GM23338 (cell line): ENCODE measurements at places on chromosomes 7 and 10.

DNA sequence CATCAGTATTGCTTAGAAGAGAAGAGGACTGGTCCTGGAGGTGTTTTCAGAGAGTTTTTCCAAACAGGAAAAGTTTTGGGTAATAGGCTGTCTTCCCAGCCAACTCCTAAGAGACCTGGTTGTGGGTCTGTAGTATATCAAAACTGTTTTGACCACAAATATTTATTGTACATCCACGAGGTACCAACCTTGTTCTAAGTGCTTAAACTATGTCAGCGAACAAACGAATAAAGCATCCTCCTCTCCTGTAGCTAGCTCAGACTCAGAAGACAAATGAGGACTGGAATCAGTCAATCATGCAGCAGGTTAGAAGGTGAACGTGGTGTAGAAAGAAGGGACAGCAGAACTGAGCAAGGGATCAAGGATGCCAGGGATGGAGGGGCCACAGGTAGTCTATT lies 61.6 kb upstream of the MKI67 start:
- no peak for DNase-seq

DNA sequence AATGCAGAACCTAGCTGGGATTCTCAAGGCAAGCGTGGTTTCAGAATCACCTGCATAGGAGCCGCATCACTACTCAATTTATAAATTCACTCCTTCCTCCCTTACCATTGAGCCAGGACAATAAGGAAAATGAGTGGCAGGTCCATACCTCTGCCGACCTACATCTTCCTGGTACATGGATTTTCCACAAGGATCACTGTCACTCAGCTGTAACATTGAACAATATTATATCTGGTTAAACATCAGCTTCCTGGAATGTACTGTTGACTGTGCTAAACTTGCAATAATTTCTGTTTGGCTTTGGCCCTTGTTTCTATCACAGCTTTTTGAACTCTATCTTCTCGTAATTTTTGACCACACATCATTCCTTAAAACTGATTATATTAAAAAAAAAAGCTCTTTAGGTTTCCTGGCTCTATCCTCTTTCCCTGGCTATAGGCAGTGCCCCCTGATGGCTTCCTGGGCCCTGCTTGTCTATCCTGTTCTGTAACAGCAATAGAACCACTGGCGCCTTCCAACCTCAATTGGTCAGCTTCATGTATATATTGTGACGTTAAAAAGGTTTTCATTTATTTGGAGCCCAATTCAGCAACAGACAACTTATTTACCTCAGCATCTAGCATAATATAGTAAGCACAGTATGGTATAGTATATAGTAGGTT lies 59.2 kb downstream of the RNLS start:
- no peak for DNase-seq

GRCh38 chr7:128425850-128426249 lies 16.1 kb upstream of the IMPDH1 start:
- peak; percentile 79 for DNase-seq

DNA sequence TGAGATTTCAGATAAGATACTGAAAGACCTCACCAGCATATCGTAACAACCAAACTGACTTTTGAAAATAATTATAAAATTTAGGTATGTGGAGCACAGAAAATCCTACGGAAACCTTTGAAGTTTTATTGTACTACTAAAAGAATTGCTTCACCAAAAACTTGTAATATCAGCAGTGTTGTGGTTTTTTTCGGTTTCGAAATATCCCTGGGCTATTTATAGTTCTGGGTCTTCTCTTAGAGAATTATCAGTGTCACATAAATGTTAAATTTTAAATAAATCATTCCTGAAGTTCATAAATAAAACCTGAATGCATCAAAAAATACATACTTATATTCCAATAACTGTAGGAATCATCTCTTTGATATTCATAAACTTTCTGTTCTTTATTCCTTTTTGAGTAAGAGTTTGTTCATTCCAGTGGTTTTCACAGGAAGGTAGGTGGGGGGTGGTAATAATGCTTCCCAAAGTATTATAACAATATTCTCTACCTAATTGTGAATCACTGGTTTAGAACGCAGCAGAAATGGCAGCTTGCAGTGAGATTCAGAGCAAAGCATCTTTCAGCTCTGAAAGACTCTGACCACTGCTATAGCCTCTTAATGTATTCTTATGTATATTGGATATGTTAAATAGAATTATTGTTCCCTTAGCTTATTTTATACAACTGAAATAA lies 60.2 kb downstream of the ZNF277 start:
- no peak for DNase-seq

GRCh38 chr10:124158592-124158991 lies 65.2 kb upstream of the CHST15 start:
- DNase-seq = no peak

DNA sequence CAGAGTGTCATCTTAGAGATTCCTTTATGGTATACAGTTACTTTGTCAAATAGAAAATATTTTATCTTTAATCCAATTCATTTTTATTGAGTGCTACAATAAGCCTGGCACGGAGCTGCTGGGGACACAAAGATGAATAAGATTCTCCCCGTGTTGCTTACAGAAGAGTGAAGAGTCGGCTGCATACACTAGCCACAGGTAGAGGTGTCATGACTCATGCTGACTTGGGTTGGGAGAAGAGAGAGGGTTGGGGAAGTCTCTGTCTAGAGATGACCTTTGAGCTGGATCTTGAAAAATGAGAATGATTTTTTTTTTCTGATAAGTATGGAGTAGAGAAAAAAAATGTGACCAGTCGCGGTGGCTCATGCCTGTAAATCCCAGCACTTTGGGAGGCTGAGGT lies 289.9 kb upstream of the CELF2 start:
- DNase-seq = no peak

- DNase-seq = peak; percentile 37
Measured at GRCh38 chr10:15344876-15345285, 26.2 kb downstream of the FAM171A1 start.

DNA sequence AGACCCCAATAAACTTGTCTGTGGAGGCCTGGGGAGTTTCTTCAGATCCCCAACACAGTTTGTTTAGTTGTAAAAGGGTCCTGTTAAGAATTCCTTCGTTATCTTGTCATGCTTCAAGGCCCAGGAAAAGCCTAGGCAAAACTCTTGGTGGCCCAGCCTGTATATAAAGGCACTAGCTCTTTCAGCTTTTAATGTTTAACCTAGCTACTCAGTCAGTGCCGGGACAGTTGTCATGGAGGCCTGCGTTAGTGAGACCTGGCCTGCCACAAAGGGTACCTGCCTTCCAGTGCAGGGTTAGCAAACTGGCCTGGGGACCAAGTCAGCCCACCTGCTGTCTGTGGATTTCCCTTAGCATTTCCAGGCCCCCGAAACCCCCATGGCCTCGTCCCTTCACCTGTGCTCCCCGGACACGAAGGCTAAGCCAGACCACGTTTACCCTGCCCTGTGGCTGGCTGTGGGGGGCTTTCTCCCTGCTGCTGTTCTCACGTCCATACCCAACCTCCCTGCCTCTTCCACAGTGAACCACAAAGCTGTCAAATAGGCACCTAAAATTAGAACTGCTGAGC lies 96.9 kb upstream of the PPP2R2D start:
- no peak for DNase-seq

- no peak for DNase-seq
Measured at GRCh38 chr10:3263747-3264146, 91.2 kb upstream of the PITRM1 start.

- peak; percentile 56 for DNase-seq
Measured at GRCh38 chr7:149811221-149811620, 27.0 kb upstream of the ZNF862 start.

GRCh38 chr10:110392121-110392520 lies 87.4 kb upstream of the SMNDC1 start:
- DNase-seq = no peak

- DNase-seq = no peak
Measured at GRCh38 chr7:107996072-107996882, 6.7 kb downstream of the LAMB1 start.

GRCh38 chr7:69832356-69832755 lies 234.1 kb downstream of the AUTS2 start:
- DNase-seq = no peak

GRCh38 chr7:131525820-131526219 lies 30.6 kb downstream of the PODXL start:
- DNase-seq = no peak

- DNase-seq = no peak
Measured at GRCh38 chr10:96275685-96276418, 4.5 kb upstream of the BLNK start.

DNA sequence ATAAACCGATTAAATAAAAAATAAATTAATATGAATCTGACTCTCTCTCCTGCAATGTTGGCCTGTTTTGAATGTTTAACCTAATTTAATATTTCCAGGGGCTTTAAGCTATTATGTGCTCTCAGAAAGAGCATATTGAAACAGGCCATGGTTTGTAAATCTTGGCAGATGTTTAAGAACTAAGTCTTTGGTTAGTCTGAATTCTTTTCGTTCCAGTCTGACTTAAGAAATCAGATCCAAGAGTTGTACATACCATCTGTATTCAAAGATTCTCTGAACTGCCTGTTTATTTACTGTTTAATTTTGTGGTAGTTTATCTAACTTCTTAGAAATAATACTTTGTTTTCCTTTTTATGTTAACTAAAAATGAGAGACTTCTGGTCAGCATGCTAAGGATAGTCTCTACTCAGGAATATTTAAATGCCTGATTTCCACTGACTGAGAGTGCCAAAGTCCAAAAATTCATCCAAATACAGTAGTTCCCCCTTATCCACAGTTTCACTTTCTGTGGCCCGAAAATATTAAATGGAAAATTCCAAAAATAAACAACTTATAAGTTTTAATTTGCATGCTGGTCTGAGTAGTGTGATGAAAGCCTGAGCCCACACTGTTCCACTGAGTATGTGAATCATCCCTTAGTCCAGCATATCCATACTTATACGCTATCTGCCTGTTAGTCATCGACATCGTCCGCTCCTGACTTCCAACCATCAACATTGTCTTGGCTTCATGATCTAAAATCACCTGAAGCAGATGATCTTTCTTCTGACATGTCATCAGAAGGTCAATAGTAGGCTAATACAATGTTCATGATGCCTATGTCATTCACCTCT lies 238.1 kb upstream of the CSTF2T start:
- no peak for DNase-seq

- DNase-seq = no peak
Measured at GRCh38 chr7:26437003-26437532, 145.4 kb downstream of the SNX10 start.

DNA sequence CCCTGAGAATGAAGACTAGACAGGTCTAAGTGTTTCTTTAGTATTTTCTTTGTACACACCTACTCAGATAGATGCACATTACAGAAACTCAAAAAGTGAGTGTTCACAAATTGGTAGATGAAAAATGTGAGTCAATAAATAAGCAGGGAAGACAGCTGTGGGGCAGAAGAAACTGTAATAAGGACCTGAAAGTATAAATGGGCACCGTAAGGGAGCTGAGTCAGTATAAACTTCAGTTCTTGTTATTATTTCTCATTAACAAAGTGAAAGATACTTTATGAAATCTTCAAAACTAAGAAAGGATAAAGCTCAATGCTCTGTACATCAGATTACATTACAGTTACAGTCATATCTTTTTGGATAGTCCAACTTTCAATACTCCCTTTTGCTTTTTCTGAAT lies 2.5 kb downstream of the MTPN start:
- DNase-seq = no peak

GRCh38 chr7:70699271-70699670 lies 432.7 kb upstream of the GALNT17 start:
- DNase-seq = peak; percentile 39

- no peak for DNase-seq
Measured at GRCh38 chr7:88391247-88391646, 84.6 kb upstream of the STEAP4 start.

DNA sequence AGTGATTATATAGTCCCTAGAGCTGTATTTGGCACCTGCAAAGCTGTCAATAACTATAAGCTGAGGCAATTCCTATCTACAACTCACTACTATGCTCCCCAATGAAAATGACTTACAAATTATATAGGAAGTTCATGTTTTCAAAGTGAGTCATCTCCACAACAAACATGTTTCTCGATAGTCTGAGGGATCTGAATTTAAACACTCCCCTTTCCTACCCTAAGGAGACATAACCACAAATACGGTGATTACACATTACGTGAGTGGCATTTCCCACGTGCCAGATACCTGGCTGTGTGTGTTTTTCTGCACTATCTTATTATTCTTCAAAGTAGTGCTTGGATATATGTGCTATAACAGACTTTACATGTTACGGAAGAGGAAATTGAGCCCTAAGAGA lies 122.5 kb upstream of the C1QL3 start:
- no peak for DNase-seq

DNA sequence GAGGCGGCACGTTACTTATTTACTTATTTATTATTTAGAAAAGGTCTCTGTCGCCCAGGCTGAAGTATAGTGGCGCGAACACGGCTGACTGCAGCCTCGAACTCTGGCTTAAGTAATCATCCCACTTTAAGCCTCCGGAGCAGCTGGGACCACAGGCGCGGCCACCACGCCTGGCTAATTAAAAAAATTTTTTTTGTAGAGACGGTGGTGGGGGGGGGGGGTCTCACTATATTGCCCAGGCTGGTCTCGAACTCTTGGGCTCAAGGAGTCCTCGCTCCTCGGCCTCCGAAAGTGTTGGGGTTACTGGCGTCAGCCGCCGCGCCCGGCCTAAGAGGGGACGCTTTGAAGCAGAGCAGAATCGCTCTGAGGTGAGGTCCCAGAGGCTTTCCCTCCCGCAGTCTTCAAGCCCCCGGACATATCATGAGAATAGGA lies 675 bp upstream of the FRAT2 start:
- DNase-seq = peak; percentile 71

DNA sequence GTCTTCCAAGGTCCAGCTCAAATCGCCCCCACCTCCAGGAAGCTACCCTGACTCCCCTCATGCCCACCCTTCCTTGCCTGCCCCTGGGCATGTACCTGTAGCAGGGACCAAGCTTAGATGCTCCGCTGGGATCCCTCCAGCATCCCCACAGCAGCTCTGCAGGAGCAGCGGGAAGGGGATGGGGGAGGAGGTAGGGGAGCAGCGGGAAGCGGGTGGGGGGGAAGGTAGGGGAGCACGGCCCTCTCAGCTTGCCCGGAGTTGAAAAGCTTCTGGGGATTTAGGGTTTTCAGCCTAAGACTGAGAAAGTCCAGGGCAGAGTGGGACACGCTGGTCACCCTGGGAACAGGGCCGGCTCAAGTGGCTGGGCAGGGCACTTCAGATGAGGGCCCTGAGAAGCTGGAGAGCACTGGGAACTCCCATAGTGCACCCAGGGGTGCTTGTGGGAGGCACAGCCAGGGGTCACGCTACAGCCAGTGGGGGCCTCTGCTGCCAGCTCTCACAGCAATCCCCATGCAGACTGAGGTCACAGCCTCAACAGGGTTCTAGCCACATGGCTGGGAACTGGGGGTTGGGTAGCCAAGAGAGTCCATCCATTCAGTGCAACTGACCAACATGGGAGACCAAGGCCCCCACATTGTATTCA lies 13.4 kb downstream of the WDR86 start:
- no peak for DNase-seq

DNA sequence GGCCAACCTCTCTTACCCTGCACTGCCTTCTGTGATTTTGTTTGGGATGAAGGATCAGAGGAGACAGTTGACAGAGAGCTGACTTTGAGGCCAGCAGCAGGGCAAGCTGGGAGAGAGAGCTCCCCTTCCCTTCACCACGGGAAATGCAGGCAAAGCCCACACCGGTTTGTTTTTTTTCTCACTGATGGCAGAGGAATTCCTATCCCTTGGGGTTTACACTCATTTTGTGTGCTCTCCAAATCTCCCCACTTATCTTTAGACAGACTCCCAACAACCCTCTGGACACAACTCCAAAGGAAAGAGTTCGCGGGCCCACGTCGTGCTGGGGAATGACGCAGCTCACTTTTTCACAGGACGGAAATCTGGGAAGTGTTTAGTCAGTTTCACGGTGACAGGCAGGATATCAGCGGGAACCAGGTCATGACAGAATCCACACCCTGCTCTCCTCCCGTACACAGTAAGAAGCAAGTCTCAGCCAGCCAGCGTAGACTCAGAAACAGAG lies 68.3 kb upstream of the FAM171A1 start:
- DNase-seq = peak; percentile 65
